Activated T-helper 17 cell treated with anti-CD3 and anti-CD28 coated beads, Interleukin-2, amount 50 U/mL, for 72 hours (primary cell): ENCODE measurements at places on chromosomes 2 and 18. TPM values are rescaled to one million over a fixed set of nuclear protein-coding genes. Genes with fewer than 3 reads are reported as not detected.

The LYG1 gene
- total RNA-seq, result 1.3 TPM

The TNFRSF11A gene
- total RNA-seq, result 26.8 TPM

The NMUR1 gene
- total RNA-seq, result 0.21 TPM

The RAB27B gene
- 0.50 TPM for total RNA-seq

The CTAGE1 gene
- total RNA-seq, result not detected

The OTOS gene
- total RNA-seq, result not detected

DNA sequence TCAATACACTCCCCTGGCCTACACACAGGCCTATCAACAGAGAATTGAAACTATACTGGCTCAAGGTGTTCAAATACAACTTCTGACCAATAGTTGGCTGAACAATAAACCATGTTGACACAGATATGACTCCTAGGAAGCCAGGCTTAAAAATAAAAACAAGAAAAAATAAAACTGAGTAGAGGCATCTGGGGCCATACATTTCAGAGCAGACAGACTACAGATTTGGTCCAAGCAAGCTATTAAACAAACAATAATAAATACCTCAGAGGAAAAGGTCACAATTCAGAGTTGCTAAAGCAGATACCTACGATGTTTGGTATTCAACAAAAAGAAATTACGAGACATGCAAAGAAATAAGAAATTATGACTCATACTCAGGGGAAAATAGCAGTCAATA is 132.8 kb upstream of the ACVR2A start:
- ATAC-seq, result no peak

- ATAC-seq, result no peak
Measured at GRCh38 chr2:216678813-216679657, 16.3 kb downstream of the IGFBP5 start.

DNA sequence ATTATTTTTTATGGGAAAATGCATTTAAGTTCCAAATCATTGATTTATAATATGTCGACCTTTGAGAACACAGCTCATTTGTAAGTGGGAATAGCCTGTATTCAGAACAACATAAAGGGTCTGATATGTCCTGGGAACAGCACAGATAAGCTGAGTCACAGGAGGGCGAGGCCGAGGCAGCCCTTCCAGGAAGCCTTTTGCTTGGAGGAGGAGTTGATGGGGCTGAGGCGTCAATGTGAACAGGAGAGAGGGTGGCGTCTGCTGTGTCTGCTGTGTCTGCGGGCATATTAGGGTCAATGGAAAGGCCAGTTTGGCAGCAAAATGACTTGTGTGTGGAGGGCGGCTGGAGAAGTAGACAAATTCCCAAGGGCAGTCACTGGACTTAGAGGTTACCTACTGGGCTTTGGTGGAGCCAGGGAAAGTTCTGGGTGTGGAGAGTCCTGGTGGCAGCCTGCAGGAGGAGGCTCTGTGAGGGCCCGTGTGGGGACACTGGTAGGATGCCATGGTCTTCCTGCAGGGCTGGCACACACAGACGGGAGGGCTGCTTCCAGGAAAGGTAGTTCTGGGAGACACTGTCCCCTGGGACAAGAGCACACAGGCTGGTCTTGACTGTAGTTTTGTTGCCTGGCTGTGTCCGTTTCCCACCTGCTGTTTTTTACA is 128.1 kb downstream of the GLI2 start:
- no peak for ATAC-seq

GRCh38 chr18:805755-806110 is 6.3 kb downstream of the YES1 start:
- no peak for ATAC-seq

GRCh38 chr2:214079032-214079431 is 331.8 kb upstream of the VWC2L start:
- no peak for ATAC-seq

- ATAC-seq, result no peak
Measured at GRCh38 chr2:100334929-100335328, 12.6 kb upstream of the LONRF2 start.

DNA sequence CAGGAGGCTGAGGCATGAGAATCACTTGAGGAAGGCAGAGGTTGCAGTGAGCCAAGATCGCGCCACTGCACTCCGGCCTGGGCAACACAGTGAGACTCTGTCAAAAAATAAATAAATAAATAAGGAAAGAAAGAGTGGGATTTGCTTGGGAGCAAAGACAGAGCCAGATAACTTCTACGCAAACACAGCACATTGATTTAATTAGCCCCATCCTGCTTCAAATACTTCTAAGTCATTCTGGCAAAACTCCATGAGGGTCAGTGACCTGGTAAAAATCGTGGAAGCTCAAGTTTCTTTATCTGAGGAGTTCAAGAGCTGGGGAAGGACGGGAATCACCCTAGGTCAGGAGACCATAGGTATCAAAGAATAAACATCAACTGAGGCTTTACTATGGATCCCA is 70.6 kb upstream of the TCF7L1 start:
- no peak for ATAC-seq

DNA sequence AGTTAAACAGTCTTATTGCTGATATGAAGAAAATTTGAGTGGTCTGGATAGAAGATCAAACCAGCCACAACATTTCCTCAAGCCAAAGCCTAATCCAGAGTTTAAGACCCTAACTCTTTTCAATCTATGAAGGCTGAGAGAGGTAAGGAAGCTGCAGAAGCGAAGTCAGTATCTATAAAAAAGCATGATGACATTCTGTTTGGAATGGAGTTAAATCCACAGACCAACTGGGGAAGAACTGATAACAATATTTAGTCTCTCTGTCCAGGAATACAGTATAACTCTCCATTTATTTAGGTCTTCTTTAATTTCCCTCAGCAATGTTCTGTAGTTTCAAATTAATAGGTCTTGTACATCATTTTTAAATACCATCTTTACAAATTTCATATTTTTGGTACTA is 16.0 kb downstream of the PIGN start:
- no peak for ATAC-seq

DNA sequence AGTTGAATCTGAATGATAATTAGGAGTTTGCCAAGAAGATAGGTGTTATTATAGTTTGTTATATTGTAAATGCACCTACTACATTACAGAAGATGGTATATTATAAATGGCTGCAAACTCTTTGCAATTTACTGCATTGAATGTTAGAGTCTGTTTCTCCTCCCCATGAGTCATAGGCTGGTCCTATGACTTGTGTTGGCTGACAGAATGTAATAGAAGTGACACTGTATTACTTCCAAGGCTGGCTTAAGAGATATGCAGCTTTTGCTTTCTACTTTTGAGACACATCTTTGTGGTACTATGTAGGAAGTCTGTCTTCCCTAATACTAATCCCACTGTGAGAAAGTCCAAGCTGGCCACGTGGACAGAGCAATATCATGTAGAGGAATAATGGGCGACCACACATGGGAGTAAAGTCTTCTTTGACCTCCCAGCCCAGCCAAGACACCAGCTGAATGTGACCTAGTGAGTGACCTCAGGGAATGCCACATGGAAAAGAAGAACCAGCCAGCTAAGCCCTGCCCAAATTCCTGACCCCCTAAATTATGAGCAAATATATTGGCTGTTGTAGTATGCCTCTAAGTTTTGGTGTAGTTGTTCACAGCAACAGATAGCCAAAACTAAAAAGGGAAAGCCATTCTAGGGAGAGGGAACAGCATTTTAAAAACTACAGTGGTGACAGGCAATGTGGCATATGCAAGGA is 6.8 kb upstream of the DDX1 start:
- ATAC-seq, result no peak

DNA sequence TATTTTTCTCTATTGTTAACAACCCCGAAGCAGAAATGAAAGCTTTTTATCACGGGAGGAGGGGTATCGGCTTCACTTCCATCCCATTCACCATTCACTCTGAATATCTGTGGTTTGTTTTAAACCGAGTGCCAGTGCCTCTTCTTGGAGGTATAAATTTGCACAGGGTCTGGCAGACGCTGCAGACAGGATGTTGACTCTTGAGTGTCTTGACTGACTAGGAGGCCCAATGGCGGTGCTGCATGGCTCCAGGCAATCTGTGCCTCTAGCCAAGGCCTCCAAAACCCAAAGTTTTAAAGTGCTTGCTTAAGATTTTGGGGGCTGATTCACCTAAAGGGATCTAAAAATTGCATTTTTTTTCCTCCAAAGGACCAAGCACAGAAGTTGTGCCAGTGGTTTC is 183.8 kb downstream of the LTBP1 start:
- no peak for ATAC-seq

DNA sequence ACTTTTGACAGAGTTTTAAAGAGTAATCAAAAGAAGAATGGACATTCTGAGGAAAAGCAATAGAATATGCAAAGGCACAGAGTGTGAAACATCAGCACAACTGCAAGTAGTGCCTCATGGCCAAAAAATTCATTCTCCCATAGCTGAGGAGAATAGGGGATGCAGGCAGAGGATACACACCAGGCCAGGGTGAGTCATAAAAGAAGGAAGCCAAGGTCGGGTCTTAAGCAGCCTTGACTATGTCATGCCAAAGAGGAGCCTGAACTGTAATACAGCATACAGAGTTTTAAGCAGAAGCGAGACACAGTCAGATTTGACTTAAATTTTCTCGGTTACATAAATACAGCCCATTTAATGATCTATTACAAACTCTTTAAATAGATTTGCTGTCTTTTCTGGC is 165.0 kb downstream of the LNPK start:
- ATAC-seq, result no peak

DNA sequence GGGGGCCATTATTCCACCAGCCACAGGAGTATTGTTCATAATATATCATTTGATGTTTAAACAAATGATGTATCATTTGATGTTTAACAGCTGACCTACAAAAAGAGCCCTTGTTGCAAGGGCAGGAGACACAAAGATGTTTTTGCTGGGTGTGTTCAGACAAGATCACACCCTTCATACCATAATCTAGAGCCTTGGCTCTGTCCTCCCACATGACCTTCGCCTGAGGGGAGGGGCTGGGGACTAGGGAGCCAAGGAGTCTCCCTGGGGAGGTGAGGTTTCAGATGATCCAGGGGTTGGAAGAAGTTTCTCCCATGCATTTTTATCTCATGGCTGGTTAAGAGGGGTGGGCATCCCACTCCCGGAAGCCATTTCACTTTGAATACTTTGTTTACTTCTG is 33.5 kb downstream of the CDC42EP3 start:
- no peak for ATAC-seq

- ATAC-seq, result no peak
Measured at GRCh38 chr18:74895686-74896085, 298.0 kb downstream of the ZNF407 start.

DNA sequence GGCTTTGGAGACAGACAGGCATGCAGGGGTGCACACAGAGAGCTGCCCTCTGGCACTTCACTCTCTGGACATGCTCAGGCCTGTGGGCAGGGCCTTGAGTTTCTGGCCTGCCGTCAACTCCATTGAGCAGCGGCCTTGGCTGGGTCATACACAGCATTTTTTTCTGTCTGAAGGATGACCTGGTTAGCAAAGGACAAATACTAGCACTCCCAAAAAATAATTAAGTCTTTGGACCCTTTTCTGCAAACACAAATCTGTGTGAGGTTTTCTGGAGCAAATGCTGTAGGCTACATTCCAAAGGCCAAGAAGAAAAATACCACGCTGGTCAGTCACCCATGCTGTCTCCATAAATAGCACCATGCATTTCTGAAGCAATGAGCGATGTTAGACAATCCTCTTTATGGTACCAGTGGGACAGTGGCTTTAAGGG is 124.7 kb upstream of the CTAGE1 start:
- no peak for ATAC-seq
